ENCODE measurements at places on chromosomes 13 and 19.

- DNase-seq: no peak
Observed at GRCh38 chr13:24194447-24194846, 33.9 kb downstream of the SPATA13 start.

- no peak for DNase-seq
Observed at GRCh38 chr13:29545988-29546387, 49.5 kb downstream of the SLC7A1 start.

DNA sequence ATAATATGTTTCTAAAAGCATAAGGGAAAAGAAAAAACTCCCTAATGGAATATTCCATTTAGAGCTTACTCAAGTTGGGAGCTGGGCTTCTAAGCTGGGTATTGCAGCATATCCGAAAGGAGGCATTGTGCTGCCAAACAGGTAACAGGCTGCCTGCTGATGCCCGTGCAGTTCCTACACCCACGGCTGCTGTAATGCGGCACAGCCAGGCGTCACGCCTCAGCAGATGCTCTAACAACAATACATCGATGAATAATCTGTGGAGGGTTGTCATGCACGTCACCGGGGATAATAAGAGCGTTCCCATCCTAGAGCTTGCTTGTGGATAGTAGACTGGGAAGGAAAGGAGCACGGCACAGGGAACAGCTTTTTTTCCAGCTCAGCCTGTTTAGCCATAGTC, 1582.1 kb upstream of the SLC10A2 start:
- no peak for DNase-seq

- DNase-seq: no peak
Observed at GRCh38 chr13:50359779-50360178, 344.5 kb downstream of the KCNRG start.

- DNase-seq: no peak
Observed at GRCh38 chr19:35645680-35646511, 2.2 kb upstream of the COX6B1 start.

- DNase-seq: no peak
Observed at GRCh38 chr13:100273552-100273951, 184.7 kb downstream of the PCCA start.

DNA sequence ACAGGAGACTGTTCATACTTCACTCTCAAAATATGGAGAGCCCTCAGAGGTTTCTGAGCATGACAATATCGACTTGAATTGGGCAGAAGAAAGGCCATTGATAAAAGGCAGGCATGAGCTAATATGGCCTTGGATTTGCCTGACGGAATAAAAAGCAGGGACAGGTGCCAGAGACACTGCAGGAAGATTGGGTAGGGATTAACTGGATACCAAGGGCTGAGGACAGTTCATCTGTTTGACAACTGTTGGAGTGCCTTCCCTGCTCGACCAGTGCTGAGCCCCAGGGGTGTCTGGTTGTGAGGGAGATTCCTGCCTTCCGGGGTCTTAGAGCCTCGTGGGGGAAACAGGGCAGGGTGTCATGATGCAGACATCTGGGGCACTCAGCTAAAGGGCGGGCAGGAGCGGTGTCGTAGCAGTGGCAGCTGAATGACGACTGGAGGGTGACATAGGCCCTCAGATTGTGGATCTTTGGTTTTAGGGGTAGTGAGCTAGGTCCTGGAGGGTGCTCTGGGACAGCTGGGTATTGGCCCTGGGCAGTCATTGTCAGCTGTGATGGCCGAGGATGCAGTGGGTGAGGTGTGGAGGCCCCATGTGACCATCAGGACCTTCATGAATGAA, 12.3 kb downstream of the GATAD2A start:
- no peak for DNase-seq

Measured in activated CD8-positive, alpha-beta memory T cell treated with anti-CD3 and anti-CD28 coated beads for 1 hour (primary cell).